ENCODE measurements at places on chromosomes 16 and 17. TPM values are rescaled to one million over a fixed set of nuclear protein-coding genes. Genes with fewer than 3 reads are reported as not detected.

Gene FBF1
- 14.1 TPM for total RNA-seq

Gene GINS2
- 19.1 TPM for total RNA-seq

Gene SNAI3
- not detected for total RNA-seq

Gene AATK
- total RNA-seq, result 0.18 TPM

Gene ADORA2B
- 19.3 TPM for total RNA-seq

Gene ZNF423
- total RNA-seq, result 13.5 TPM
